Stimulated activated CD4-positive, alpha-beta T cell treated with anti-CD3 and anti-CD28 coated beads, Interleukin-4, amount 100 ng/mL, for 4 hours (primary cell): ENCODE measurements at places on chromosomes 7 and 10.

GRCh38 chr7:25759286-25759685 lies 392.7 kb upstream of the NFE2L3 start:
- no peak for DNase-seq

DNA sequence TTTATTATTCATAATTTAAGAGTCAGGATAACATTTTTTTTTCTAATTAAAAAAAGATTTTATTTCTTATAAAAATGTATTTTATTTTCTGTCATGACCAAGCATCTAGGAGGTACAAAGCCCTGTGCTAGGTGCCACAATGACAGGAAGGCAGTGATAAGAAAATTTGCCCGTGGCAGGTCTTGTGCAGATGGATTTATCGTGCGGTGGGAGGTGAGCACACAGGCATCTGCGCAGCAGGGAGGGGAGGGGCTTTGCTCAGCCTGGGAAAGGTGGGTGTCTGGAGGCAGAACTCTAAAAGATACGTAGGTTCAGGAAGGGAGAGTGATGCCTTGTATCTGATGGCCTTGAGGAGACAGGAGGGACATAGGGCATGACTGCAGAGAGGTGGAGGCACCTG lies 115.6 kb downstream of the ABCA13 start:
- no peak for DNase-seq

- DNase-seq: no peak
Observed at GRCh38 chr10:53909791-53910190, 891.2 kb downstream of the PCDH15 start.

DNA sequence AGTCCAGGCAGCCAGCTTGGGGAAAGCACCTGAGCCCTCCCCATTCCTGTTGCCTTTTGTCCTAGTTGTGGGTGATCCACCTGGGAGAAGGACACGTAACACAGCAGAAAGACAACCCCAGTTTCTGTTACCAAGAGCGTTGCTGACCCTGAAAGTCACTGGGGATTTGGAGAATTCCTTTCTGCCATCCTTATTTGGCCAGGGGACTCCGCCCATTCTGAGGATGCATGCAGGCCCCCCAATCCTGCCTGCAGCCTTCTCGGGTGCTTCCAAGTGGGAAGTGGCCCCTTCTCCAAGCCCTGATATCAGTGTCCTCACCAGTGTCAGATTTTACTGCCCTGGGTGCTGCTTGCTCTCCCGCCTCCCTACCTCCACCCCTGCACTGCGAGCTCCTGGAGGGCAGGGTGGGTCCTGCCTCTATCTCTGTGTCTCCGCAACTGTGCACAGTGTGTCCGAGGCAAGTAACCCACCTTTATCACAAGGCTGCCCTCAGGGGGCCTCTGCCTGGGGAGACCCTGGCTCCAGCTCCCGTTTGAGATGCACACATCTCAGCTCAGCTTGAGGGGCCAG lies 9.2 kb upstream of the ADCY1 start:
- no peak for DNase-seq

GRCh38 chr10:48389272-48389671 lies 82.8 kb downstream of the MAPK8 start:
- DNase-seq: no peak

GRCh38 chr7:17460001-17460400 lies 161.5 kb downstream of the AHR start:
- DNase-seq: no peak

DNA sequence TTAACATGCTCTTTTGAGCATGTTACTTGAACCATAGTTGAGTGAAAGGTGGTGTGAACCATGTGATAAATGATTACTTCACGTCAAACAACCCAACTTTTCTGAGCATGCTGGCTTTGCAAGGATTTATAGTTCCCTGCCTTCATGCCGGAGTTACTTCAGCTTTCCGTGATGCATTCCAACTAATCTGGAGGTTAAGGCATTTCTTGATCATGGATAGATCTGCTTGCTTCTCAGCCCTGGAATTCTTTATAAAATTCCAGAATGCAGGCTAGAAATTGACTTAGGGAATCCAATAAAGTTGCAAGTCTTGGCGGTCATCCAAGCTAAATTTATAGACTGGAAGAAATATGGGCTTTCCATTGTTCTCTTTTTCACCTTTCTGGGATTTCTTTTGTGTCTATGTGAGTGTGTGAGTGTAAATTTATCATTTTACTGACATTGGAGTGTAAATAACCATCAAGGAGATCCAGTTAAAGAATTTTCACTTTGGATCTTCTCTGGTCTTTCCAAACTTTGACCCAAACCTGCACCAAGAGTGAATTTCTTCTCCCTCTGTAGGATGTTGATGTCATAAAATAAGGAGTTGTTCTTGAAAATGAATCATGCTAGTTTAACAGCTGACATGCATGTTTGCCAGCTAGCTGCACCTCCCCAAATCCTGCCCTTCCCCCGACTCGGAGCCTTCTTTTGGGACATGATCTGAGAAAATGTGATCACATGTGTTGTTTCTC lies 289.0 kb downstream of the TWIST1 start:
- no peak for DNase-seq

DNA sequence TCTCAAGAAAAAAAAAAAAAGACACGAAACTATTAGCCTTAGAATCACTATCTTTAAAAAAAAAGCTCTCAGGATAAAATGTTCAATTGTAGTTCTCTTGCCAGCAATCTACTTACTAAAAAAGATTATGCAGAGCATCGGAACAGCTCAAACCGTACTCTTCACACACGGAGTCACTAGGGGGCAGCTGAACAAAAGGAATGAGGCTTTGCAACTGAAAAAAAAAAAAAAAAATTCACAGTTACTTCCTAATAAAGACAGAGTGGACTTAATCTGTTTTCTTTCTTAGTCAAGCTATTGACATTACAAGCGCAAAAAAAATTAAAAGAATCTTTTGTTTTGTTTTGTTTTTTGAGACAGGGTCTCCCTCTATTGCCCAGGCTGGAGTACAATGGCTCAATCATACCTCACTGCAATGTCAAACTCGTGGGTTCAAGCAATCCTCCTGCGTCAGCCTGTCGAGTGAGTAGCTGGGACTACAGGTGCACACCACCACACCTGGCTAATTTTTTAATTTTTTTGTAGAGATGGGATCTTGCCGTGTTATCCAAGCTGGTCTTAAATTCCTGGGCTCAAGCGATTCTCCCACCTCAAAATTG lies 11.5 kb downstream of the PMS2 start:
- DNase-seq: no peak

- no peak for DNase-seq
Observed at GRCh38 chr7:105677410-105677730, 96.1 kb upstream of the EFCAB10 start.

DNA sequence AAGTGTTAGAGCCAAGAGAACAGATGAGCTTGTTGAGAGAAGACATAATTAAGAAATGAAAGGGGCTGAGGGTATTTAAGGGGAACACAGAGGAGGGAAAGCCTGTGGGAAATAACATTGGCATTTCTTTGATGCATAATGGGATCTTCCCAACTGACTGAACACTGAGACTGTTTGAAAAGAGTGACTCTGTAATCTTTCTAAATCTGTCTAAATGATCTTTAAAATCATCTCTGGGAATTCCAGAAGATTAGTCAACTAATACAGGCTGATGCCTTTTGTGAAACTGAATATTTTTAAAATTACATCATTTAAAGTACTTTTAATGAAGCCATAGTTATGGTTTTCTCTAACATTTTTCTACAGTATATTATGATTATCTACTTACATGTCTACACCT lies 17.4 kb upstream of the SLC35G1 start:
- DNase-seq: no peak

- DNase-seq: no peak
Observed at GRCh38 chr10:43874984-43875383, 226.3 kb upstream of the ZNF32 start.

DNA sequence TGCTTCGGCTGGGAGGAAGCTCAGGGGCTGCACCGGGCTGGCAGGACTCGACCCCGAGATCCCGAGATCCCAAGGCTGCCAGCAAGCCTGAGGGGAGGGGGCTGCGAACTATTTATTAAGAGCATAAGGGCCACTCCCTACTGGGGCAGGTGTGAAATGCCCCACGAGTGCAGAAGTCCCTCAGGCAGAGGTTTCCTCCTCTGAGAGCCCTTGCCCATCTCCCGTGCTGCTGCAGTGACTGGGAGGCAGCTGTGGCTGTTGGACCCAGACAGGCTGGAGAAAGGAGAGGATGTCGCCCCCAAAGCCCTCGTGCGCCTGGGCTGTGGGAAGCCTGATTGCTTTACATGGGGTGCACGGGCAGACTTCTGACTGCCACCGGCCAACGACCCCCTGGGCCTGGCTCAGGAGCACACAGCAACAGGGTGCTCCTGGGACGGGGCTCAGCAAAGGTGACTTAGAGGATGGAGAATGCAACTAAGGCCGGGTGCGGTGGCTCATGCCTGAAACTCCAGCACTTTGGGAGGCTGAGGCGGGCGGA lies 39.8 kb downstream of the RGS10 start:
- no peak for DNase-seq

DNA sequence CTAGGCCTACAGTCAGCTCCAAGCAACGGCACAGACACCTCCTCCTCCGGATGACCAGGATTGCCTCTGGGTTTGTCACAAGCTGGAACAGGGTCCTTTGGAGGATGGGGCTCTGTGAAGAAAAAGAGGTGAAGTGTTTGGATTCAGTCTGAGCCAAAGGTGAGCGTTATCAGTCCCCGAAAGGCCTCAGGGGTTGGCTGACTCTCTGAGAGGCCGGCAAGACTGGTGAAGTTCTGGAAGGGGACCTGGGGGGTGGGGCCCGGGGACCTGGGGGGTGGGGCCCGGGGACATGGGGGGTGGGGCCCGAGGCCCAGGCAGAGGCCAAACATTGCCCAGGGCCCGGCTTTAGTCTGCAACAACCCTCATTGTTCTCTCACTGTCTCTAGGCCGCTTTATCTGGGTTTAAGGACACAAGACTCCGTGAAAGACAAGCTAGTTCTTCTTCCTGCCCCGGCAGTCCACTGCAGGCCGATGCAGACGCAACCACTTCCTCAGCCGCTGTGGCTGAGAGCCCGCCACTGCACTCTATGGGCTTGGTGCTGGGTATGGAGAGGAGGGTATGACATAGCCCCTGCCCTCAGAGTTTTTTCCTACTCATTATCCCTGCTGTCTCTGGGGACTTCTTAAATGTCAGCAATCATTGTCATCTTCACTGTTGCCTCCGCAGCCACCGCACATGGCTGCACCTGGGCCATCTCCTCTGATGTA lies 27.4 kb upstream of the PSAP start:
- no peak for DNase-seq

GRCh38 chr7:48899932-48900331 lies 24.4 kb upstream of the CDC14C start:
- DNase-seq: no peak

DNA sequence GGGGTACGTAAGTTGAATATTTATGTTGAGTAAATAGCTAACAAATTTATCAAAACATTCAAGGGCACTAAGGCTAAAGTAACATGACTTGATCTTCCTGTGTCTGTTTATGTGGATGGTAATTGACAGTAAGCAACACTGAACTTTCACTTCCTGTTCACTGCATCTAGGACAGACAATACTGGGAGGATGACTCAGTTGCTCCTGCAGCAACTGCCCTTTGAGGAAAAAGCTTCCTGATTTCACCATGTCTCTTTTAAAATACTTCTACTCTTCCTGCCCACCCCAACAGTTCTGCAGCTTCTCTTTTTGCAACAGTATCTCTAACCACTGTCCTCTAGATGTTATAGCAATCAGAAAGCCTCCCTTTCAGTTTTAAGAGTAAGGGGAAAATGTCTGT lies 76.6 kb upstream of the HGF start:
- DNase-seq: no peak

- no peak for DNase-seq
Observed at GRCh38 chr10:62851442-62851841, 35.3 kb upstream of the EGR2 start.

- DNase-seq: no peak
Observed at GRCh38 chr10:3750006-3750816, 34.8 kb downstream of the KLF6 start.

DNA sequence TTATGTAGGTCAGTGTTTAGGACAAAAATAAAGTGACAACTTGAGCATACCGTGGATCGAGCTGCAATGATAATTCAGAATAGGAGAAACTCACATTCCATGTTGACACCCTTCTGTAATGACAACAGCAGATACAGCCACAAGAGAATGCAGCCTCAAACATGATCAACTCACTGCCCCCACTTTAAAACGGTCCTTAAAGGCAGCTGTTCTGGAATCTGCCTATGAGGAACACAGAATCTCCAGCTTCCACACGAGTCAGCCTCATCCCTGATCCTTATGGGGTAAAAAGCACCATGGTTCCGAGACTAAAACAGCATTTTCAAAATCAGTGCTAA lies 32.5 kb upstream of the DAGLB start:
- DNase-seq: no peak

DNA sequence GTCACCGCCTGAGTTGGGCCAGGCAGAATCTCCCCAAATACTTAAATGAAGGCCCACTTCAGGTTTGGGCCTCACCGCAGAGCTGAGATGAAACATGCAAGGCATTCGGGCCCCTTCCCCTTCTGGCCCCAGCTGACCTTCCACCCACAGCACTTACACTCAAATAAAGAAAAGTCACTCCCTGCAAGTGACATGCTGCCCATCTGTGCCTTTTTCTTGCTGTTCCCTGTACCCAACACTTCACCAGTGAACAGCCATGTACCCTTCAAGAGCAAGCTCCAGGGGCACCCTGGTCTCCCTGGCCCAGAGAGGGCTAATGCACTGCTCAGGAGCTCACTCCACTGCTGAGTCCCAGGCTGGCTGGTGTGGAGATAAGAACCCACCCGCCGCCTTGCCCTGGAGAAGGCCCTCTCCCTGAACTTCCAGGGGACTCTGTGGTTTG lies 40.7 kb downstream of the ZCCHC24 start:
- DNase-seq: no peak

GRCh38 chr10:73075829-73076228 lies 20.8 kb downstream of the P4HA1 start:
- DNase-seq: no peak

DNA sequence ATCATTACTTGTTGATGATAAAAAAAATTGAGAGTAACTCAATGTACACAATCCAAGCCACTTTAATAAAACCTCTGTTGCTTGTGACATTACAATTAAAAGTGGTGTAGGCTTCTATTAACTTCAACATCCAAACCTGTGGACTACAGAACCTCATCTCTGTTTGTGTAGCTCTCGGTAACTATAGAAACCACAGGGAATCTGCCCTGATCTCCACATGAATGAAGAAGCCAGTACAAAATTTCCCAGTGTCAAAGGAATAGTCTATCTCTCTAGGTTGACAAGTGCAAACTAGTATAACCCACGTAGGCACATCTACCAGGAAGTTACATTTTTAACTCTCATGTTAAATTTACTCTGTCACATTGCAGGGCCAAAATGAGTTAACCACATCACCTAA lies 204.3 kb downstream of the CHCHD3 start:
- DNase-seq: no peak

- no peak for DNase-seq
Observed at GRCh38 chr7:122260336-122260735, 44.2 kb downstream of the FEZF1 start.

GRCh38 chr7:30034501-30034900 lies 6.3 kb downstream of the PLEKHA8 start:
- DNase-seq: no peak

DNA sequence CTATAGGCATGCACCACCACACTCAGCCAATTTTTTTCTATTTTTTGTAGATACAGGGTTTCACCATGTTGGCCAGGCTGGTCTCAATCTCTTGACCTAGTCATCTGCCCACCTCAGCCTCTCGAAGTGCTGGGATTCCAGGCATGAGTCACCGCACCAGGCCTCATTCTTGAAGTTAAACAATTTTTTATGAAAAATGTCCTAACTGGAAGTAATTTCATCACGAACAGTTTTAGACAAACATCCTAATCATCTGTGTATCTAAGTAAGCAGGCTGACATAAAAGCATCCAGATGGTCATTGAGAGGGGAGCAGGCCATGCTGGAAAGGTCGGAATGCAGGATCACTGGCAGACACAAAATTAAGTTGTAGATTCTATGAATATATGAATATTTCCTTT lies 269.1 kb downstream of the ZMYND11 start:
- no peak for DNase-seq

GRCh38 chr7:143460271-143460979 lies 17.2 kb downstream of the TAS2R60 start:
- DNase-seq: no peak
